SJSA1 (cell line): ENCODE measurements at places on chromosomes 7 and 10. TPM values are rescaled to one million over a fixed set of nuclear protein-coding genes. Genes with fewer than 3 reads are reported as not detected.

- peak; percentile 93 for DNase-seq
These were observed 16.5 kb upstream of the TRIM8 start for GRCh38 chr10:102627736-102628293.

DNA sequence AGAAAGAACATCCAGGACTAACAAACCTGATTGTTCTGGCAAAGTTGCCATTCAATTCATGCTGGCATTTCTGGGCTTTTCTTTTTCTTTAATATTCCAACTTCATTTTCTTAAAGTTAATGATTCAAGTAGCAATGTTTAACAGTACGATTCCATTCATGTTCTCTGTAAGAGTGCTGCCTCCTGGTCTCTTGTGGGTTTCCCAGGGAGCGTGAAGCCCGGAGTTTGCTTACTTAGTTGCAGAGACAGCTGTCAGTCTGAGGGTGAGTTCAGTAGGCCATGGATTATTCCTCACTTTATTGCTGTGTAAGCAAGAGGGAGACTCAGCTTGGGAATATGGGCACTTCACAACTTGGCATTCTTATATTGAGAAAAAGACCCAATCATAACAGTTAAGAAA is 142.2 kb downstream of the TWIST1 start:
- DNase-seq, result no peak

DNA sequence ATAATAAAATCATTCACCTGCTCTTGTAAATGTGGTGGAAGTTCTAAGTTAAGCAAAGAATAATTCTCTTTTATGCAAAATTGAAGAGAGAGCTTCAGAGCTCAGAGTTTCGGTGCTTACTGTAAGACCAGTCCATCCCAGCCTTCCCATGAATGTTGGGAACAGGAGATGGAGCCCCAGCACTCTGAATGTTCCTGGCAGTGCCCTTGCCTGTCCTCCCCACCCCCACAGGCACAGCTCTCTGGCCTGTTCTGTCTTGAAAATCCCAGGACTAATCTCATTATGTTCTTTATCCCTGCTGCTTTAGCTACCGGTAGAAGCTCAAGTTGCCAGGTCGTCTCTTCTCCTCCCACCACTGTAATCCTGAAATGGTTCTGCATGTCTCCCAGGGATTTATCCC is 29.1 kb upstream of the LHFPL3 start:
- no peak for DNase-seq

DNA sequence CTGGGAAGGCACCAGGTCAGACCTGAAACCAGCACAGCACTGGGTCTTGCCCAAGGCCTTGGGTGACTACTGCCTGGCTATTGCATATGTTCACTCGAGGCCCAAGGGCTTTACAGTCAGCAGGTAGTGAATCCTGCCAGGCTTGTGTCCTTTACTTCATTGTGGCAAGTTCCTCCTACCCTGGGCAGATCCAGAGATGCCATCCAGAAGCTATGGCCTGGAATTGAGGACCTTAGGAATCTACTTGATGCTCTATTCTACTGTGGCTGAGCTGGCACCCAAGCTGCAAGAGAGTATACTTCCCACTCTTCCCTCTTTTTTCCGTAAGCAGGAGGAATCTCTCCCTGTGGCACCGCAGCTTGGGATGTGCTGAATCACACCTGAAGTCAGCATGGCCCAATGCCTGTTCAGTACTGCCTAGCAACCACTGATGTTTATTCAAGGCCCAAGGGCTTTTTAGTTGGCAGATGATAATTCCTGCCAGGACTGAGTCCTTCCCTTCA is 246.7 kb upstream of the CTBP2 start:
- no peak for DNase-seq

- no peak for DNase-seq
These were observed 150.7 kb downstream of the BTAF1 start for GRCh38 chr10:92074126-92074887.

GRCh38 chr10:130430852-130431704 is 294.9 kb downstream of the GLRX3 start:
- DNase-seq, result no peak

DNA sequence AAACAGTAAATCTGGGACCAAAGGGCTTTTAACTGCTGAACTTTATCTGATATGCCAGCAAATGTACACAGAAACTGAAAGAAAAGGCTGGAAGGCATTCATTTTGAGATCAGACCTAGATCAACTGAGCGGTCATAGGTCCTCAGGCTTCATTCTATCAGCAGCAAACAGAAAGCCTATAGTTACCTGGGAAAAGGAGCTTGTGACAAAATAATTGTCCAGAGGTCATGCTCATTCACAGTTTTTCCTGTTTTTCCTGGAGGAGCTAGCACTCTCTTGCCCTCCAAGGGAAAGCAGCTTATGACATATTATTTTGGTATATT is 320.2 kb downstream of the AHR start:
- no peak for DNase-seq

GRCh38 chr10:131722121-131722520 is 178.7 kb upstream of the PPP2R2D start:
- peak; percentile 29 for DNase-seq

DNA sequence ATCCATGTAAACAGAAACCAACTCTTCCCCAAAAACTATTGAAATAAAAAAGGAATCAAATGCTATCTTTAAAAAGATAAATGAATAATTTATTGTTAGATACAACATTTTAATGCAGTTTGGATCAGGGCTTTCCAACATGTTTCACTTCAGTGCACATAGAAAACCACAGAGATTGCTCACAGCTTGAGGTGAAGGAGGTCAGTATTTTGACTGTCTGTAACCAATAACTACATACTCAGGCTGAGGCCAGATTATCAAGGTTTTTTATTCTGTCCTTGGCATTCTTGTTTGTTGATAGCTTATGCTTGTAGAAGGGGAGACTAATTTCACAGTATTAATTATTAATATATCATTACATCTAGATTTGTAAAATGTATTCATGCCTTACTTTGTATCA is 195.5 kb downstream of the PRKG1 start:
- no peak for DNase-seq

GRCh38 chr7:4842319-4843064 is 19.3 kb downstream of the PAPOLB start:
- no peak for DNase-seq

Gene PUS7
- 20.7 and 28.3 TPM in 2 replicates for total RNA-seq

Gene CHN2
- 0.21 TPM in 1 of 2 replicates, not detected in the other for total RNA-seq

Gene WDR86
- 0.39 and 0.72 TPM in 2 replicates for total RNA-seq

Gene GBX1
- total RNA-seq, result not detected in 2 replicates

Gene TSPAN33
- total RNA-seq, result 0.19 and 0.82 TPM in 2 replicates

Gene TEX36
- not detected in 2 replicates for total RNA-seq
